ENCODE measurements at places on chromosomes 4 and X. TPM values are rescaled to one million over a fixed set of nuclear protein-coding genes. Genes with fewer than 3 reads are reported as not detected.

DNA sequence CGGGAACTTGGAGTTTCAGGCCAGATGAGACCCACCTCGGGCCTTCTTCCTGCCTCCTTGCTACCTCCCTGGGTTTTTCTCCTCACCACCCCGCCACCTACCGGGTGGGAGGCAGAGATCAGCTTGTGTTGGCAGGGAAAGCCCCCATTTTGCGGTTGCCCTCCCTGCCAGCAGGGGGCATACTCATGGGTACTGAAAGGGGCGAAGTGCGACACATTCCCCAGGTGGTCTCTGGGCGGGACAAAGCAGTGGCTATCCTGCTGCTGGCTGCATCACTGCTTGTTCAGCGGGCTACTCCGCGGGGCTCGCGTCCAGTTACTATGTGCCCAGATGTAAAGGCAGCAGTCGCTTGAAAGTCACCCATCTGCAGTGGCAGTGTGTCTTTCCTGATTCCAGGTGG, 330.3 kb downstream of the PDHA2 start:
- peak; percentile 69 for DNase-seq

DNA sequence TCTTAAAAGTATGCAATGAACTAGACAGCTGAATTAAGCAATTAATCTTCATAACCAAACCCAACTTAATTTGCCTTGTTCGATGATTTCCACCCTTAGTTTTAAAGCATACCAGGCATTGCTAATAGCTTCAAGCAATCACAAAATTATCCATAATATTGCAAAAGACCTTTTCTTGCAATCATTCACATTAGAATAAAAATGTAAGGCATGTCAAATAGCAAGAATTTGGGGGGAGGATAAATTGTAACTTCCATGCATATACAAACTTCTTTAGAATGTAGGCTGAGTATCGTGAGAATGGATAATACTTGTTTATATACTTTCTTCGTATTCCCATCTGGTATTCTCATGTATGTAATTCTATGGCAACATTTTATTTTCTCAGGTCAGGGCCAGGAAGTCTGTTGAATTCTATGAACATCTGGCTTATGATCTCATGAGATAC, 28.7 kb upstream of the BMP2K start:
- DNase-seq = no peak

- DNase-seq = no peak
Measured at GRCh38 chr4:186900232-186900900, 176.7 kb upstream of the FAT1 start.

Gene PRDM8
- total RNA-seq = 0.07 TPM

GRCh38 chrX:105872941-105873340, 50.6 kb downstream of the NRK start:
- no peak for DNase-seq

DNA sequence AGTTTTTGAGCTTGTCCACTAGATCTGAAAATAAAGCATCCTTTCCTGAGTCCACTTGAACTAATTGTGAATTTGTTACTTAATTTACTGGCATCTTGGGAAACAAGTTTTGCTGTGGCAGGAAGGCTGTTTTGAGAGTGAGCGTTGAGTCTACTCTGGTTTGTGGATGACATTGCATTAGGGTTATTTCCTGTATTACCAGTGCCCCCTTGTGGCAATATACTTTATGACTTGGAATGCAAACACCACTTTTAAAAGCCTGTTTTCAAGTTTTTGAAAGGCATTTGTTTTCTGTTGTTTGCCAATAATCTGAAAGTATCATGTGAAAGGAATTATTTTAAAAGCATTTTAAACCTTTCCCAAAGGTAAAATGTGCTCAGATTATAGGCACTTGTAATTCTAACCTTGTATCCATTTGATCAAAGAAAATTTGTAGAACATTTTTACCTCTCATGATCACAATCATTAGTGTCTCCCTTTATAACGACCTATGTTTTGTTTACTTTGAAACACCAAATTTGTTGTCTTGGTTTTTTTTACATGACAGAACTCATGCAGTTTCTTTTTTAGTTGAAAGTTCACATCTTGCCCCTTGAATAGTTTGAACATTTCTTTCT, 18.0 kb upstream of the CYP2U1 start:
- DNase-seq = no peak

GRCh38 chr4:48939785-48940184, 33.2 kb upstream of the OCIAD2 start:
- DNase-seq = no peak

GRCh38 chr4:102640669-102641068, 120.1 kb downstream of the MANBA start:
- DNase-seq = no peak

Gene LRCH2
- total RNA-seq = 10.5 TPM

DNA sequence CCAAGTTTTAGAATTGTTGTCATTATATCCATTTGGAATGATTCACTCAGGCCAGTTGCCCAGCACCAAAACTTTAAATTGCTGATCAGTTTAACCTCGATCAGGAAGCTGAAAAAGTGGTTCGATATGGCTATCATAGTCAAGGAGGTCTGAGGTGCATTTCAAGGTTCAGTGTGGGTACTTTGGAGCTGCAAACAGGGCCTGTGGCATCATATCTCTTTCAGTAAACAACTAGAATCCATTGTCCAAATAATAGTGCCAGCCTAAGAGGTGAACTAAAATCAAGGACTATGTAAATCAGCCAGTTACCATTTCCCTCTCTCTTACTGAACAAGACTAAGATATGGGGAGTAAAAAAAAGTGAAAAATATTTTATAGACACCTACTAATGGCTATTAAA, 14.2 kb downstream of the TMEM47 start:
- DNase-seq = no peak

GRCh38 chr4:95085124-95085833, 327.5 kb downstream of the BMPR1B start:
- DNase-seq = no peak

GRCh38 chr4:8308856-8309771, 39.6 kb downstream of the HTRA3 start:
- DNase-seq = peak; percentile 81

GRCh38 chr4:74543231-74543781, 98.4 kb downstream of the AREG start:
- no peak for DNase-seq

GRCh38 chrX:19156186-19156585, 33.9 kb upstream of the ADGRG2 start:
- no peak for DNase-seq

GRCh38 chrX:127708155-127708554, 344.0 kb downstream of the ACTRT1 start:
- no peak for DNase-seq
